Fibroblast of skin of left biceps (primary cell): ENCODE measurements at places on chromosomes 4 and X.

- DNase-seq, result no peak
Measured at GRCh38 chr4:100189820-100190642, at the start of gene DDIT4L. Gene DDIT4L (minus strand): TSS chr4:100190468. CDS start chr4:100189983, 485 bp downstream.

DNA sequence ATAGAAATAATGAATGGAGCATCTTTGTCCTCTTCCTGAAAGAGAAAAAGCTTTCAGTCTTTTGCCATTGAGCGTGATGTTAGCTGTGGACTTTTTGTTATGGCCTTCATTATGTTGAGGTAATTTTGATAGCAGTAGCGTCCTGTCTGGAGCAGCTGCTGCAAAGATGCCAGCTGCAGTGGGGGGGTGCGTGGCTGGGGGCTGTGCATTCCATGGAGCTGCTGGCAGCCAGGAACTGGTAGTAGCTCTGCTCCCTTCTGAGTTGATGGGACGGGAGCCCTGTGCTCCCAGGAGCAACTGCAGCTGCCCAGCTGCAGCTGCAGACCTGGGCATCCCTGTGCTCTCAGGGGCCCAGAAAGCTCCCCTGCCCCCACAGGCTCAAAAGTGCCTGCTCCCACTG is 50.4 kb downstream of the CCDC160 start:
- no peak for DNase-seq

- no peak for DNase-seq
Measured at GRCh38 chrX:112968351-112969133, 127.9 kb upstream of the AMOT start.

- no peak for DNase-seq
Measured at GRCh38 chr4:114249561-114249960, 270.1 kb upstream of the ARSJ start.

DNA sequence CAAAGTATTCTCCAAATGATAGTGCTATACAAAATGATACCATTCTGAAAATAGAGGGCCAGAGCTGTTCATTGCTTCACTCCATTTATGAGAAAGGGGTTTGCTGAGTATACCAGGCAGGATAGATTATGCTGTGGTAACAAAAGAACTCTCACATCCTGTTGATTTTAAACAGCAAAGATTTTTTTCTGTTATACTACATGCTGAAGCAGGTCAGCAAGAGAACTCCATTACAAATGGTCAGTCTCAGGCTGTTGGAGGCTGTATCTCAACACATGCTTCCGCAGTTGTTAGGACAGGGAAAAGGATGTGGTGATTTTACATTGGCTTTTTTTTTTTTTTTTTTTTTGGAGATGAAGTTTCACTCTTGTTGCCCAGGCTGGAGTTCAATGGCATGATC is 13.7 kb upstream of the KLHL5 start:
- DNase-seq, result no peak

DNA sequence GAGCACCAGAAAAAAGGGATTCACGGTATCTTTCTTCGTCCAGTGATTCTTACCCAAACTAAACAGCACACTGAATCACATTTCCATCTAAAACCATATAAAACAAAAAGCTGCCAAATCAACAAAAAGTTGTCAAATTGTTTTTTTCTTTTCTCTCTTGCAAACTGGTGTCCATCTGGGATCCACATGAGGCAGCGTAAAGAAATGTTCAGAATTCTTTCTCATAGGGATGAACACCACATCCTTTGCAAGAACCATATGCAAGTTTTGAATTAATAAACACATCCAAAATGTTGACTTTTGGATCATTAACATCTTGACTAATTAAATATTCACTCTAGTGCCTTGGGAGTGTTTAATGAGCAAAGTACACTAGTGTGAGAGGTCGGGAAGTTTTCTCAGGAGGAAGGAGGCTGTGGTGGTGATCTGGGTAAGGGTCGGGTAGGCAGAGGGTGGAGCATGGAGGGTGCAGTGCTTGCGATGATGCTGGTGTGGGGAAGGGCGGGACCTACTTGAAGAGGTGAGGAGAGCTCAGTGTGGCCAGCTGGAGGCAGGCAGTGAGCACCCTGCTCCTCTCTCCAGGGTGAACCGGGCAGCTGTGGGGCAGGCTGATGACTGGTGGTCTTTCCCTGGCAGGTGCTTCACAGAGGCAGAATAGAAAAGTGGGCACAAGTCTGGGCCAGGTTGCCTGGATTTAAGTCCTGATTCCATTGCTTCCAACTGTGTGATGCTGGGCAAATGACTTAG is 72.8 kb downstream of the NSUN7 start:
- no peak for DNase-seq

GRCh38 chrX:119693996-119694451 is 1.1 kb upstream of the SEPTIN6 start:
- no peak for DNase-seq

- DNase-seq, result no peak
Measured at GRCh38 chr4:159232465-159233106, 129.7 kb downstream of the RAPGEF2 start.

- no peak for DNase-seq
Measured at GRCh38 chr4:171849686-171850222, 36.5 kb downstream of the GALNTL6 start.

DNA sequence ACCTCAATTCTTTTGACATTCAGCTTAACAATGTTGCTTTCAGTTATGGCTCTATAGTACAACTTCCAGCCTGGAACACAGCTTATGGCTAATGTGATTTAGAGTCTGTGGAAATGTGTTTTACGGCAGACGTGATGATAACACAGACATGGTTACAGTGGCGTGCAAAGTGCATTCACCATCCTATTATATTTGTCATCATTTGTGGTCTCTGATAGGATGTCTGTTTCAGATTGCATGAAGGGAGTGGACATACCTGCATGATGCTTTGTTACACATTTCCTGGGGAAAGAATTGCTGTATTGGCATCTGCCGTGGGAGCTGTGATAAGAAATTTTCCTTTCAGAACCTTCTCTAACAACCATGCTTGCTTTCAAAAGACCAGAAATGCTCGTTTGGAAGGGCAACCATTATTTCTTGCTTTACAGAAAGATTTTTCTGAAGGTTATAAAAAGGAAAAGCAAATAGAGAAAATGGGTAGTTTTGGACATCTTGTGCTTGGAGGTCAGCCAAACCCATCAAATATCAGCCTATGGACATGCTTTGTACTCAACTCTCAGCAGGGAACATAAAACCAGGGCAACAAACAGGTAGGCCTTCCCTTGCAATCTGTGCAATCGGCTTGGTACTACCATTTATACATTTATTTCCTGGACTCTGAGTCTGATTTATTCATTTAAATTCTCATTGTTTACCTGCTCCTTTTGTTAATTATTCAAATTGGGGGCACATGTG is 273.9 kb downstream of the TLL1 start:
- no peak for DNase-seq

DNA sequence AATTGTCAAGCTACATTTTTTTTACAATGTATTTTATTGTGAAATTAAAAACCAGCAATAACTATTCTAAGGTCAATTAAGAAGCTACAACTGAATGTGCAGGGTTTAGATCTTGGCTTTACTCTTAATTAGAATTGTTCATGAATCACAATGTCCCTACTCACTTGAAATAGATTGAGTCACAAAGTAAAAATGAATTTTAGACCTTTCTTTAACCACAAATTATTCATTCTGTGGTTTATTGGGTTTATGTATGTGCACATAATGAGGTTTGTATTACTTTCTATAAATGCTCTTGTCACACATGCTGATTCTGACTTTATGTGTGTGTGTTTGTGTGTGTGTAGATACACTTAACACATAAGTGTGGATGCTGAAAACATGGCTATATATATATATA is 647.0 kb upstream of the AADAT start:
- no peak for DNase-seq

DNA sequence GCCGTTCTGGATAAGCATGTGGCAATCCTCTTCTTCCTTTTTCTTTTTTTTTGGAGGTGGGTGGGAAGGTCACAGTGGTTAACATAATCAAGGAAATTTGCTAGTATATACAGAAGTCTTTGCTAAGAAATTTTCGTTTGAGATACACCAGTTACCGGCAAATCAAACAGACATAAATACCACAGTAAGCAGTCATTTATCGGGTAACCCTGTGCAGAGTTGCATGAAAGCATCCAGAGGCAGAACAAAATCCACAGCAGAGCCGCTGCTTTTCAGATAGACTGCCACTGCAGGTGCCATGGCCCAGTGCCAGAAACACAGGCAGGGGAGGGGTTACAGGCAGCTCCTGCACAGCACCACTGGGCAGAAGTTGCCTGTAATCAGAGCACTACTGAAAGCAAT is 179.1 kb upstream of the MAB21L2 start:
- DNase-seq, result no peak

DNA sequence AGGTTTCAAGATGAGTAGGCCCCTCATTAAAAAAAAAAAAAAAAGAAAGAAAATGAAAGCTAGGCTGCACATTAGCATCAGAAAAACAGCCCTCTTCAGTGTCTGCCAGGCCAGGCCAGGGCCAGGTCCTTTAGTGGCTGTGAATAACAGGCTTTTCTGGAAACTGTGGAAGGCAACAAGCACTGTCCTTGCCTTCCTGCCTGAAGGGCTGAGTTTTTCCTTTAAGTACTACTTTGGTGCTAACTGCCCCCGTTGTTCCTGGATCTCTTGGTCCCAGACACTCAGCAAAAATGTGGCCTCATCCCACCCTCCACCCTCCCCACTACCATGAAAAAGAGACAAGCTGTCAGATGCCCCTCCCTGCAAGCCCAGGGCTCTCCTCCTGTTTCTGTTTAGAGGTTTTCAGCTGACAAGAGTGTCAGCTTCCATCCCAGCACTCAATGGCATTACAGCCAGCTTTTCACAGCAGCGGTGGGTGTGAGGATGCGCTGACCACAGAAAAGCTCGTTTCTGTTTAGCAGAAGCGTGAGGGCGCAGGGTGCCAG is 174.2 kb downstream of the NHS start:
- no peak for DNase-seq

GRCh38 chr4:55817691-55818090 is 1.9 kb upstream of the EXOC1L start:
- DNase-seq, result no peak

DNA sequence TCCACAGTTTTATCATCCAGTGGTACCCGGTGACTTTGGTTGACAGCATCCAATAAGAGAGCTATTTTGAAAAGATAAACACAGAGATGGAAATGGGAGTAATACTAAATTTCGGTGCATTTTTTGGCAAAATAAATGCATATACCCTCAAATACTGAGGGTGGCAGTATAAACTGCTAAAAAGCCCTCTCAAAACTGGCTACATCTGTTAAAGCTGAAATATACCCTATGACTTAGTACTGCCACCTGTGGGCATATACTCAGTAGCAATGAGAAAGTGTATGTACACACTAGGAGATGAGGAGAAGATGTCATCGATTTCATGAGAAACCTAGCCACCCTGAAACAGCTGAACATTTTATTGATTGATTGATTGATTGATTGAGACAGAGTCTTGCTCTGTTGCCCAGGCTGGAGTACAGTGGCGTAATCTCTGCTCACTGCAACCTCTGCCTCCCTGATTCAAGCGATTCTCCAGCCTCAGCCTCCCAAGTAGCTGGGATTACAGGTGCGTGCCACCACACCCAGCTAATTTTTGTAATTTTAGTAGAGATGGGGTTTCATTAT is 12.2 kb upstream of the TMEM128 start:
- DNase-seq, result no peak

GRCh38 chr4:106039796-106040195 is 144.5 kb downstream of the NPNT start:
- peak; percentile 27 for DNase-seq

DNA sequence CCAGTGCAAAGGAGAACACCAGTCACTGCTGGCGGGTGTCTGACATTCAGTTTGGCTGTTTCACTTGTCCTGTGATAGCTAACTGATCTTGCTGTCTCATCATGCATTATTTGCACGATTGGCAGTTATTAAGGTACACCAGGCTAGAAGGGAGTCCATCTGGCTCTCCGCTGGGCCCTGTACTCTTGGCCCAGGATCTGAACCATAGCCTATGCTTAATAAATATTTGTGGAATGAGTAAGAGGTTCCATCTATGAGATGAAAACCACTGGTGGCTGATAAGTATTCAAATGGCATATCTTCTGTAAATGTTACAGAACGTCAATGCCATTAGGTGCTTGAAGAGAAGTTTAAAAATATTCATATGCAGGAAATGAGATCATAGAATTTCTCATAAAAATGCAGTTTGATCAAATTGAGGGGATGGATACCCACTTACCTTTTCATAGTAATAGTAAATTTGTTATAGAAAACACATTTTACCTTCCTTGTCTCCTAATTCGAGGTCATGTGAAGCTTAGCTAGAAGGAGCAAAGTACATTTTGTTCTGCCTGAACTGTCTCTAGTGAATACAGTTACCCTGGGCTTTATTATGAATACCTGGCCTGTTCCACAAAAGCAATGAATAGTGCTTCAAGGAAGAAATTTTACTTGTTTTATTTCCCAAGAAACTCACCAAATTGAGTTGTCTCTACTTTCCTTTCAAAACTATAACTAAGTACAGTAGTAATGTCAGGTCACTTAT is 213.5 kb downstream of the CBR4 start:
- no peak for DNase-seq

DNA sequence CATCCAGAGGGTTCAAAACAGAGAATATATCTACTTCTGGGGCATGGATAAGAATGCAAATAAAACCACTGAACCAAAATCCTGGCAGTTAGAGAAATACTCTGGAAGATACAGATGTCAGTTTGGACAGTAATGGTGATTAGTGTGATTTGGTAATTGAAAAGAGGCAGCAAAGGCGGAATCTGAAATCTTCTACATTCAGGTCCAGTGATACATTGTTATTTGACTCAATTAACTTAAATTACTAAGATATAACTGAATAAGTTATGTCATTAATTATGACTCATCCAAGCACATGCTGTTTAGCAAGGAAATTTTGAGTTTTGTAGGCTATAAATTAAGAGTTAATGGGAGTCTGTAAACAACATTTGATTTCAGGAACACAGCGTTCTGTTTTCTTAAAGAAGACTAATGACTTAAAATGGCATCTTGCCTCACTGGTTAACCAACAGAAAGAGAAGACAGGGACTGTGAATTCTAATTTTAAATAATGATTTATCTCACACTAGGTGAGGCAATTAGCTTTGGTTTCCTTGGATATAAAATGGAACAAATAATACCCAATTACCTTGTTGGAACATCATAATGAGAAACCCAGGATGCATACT is 937.1 kb downstream of the PDHA2 start:
- DNase-seq, result no peak

GRCh38 chr4:85946821-85947220 is 413.0 kb downstream of the MAPK10 start:
- DNase-seq, result no peak

DNA sequence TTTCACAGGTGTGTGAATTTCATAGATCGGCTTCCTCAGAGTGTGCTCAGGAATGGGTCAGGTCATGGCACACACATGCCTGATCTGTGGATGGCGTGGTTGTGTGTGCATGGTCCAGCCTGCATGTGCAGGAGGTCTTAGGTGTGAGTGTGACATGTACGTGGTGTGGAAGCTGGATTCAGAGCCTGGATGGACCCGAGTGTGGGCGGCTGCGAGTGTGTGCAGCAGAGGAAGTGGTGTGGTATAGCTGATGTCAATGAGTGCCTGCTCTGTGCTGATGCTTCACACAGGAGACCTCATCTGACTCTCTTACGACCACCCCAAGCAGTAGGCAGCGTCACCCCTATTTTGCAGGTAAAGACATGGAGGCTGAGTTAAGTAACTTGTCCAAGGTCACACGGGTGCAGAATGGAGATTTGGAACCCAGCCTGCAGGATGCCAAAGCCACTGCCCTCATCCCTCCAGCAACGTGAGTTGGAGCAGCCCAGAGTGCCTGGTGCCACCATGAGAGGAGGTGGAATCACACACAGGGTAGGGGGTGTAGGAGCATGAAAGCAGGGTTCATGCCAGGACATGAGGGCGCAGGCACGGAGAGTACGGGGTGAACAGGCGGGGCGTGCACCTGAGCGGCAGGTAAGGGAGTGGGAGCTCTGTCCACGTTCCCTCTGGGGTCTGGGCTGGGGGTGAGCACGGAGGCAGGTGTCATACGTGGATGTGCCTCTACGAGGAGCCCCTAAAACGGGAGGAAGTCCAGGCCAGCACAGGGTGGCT is 24.2 kb upstream of the C4orf50 start:
- DNase-seq, result no peak
